Muscle of leg (tissue), 16 donors: ENCODE measurements at places on chromosomes 6 and 20. TPM values are rescaled to one million over a fixed set of nuclear protein-coding genes. Genes with fewer than 3 reads are reported as not detected.

DNA sequence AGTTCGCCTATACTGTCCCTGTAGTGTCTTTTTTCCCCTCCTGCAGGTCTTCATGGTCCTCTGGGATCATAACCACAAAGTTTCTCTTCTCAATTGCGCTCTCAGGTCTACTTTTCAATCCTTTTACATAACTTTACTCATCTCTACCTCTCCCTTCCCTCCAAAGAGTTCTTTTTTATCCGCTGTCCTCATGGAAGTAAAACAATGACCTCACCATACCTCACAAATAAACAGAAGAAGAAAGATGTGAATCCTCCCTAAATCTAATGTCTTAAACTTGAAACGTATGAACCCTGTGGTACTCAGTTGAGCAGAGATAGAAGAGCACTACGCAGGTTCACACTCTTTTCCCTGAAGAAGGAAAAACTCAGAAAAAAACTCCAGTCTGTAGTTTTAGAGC lies 12.1 kb upstream of the HLA-DQA1 start:
- no peak for DNase-seq

The MAFB gene
- polyA plus RNA-seq: 8.4 TPM

DNA sequence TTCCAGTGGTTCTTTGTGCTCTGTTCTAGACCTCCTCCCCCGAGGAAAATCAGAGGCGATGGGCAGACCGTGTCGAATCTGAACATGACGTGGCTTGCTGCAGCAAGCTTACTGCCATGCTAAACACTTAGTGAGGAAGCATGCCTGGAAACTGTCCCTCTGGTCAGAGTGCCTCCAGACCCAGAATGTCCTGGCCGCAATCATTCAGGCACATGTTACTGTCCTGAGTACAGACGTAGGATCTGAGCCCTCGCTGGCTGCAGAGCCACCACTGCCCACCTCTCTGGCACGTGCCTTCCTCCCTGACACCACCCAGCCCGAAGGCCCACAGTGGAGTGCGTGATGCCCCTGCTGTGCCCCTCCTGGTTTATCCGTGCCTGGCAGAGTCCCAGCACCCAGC lies 163.6 kb downstream of the SYNDIG1 start:
- DNase-seq: peak; percentile 16

- DNase-seq: no peak
These were observed 4.1 kb upstream of the MAN1A1 start for GRCh38 chr6:119353696-119354095.

DNA sequence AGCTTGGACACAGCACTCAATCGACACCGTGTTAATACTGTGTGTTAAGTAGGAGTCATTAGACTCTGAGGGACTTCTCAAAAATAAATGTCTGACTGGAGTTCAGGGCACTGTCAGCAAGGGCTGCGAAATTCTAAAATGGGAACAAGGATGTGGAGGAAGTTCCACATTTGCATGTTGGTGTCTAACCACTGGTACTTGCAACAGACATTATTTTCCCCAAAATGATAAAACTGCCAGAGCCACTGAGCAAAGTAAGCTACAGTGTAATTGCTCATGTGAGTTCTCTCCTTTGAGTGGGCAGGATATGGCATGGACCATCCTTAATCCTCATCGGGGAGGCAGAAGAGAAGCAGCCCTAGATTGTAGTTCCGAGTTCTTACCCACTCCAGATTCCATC lies 215.9 kb downstream of the SLC24A3 start:
- DNase-seq: no peak

DNA sequence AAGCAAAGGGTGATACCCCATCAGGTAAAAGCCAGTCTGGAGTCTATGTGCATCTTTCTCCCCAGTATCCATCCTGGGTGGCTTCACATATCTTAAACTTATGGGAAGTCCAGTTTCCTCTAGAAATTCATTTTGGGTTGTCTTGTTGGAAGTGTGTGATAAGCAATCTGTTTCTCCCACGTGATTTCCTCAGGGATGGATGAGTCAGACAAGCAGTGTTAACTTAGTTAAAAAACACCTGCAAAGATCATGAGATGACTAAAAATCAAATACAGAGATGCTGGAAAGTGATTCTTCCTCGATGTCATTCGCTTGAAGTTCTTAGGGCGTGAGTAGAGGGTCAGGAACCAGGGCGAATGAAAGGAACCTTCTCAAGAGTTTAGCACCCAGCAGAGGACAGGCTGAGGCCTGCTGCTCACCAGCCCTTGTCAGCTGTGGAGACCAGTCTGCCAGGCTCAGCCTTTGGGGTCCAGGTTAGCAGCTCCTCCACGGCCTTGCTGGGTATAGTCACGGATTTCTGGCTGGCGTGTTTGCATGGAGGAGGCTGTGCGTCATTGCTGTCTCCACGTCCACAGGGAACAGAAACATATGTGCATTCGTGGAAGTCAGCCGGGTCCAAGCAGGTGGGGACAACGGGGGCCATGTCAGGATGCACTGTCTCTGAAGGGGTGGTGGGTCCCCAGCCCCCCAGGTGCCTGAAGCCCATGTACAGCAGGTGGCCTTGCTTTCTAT lies 2.8 kb upstream of the PNPLA1 start:
- DNase-seq: no peak

- peak; percentile 61 for DNase-seq
These were observed 383.8 kb upstream of the CITED2 start for GRCh38 chr6:139758209-139758611.

The GRM1 gene
- polyA plus RNA-seq: 0.08 TPM

The KIZ gene
- polyA plus RNA-seq: 14.7 TPM

GRCh38 chr20:53786445-53787267 lies 193.0 kb upstream of the ZNF217 start:
- DNase-seq: no peak

The GSS gene
- 29.6 TPM for polyA plus RNA-seq

The MCCD1 gene
- not detected for polyA plus RNA-seq

GRCh38 chr6:137095093-137095492 lies 50.3 kb upstream of the IL20RA start:
- DNase-seq: no peak

- peak; percentile 51 for DNase-seq
These were observed 22.6 kb downstream of the FOXP4 start for GRCh38 chr6:41568585-41569384.

DNA sequence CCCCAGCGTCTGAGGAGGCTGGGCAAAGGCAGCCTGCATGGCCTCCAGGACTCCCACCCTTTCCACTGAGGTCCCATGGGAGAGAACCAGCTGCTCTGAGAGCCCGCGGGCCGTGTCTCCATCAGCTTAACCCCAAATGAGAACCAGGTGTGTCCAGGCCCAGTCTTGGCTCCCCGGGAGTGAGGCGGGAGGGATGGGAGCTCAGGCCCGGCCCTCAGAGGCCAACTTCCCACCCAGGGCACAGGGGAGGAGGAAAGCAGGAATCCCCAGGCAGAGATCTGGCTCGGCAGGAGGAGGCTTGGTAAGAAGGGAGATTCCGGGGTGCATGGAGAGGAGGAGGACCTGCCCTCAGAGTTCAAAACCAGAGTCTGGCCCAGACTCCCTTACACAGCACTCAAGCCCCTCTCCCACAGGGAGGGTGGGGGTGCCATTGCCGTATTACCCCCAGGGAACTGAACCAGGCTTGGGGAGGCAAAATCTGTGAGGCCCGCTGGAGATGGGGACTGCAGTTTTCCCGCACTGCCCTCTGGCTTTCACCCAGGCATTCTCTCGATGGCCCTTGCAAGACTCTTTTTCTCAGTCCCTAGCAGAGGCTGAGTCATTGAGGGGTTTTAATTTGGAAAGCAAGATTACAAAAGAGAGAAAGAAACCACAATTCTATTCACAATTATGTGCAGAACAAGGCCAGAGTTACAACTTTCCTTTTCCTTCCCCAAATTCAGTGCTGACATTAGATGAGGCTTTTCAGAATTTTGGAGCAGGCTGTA lies 17.1 kb downstream of the FOXF2 start:
- no peak for DNase-seq

The ITPR3 gene
- 10.5 TPM for polyA plus RNA-seq

- peak; percentile 77 for DNase-seq
These were observed 73.1 kb downstream of the OR2B2 start for GRCh38 chr6:27838945-27839625.

The C20orf202 gene
- polyA plus RNA-seq: 0.35 TPM

DNA sequence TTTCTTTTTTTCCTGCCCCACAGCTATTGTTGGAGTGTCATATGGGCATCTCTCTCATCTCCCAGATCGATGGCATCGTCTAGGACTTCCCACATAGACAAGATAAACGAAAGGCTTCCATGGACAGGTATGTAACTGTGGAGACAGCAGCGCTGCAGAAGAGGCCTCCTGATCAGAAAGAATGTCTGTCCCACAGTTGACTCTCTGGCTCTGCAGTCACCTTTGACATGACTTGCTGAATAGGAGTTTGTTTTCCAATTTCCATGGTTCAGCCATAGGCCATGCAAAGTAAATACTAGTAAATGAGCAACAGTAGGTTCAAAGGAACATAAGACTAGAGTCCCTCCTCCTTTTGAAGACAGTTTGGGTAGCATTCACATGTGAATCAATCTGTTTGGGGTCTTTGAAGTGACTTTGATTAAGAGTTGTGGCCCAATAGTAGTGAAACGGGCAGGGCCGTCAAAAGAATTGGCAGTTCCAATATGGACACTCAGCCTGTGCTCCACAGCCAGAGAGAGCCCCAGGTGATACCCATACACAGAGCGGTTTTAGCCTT lies 134.7 kb upstream of the IFNGR1 start:
- no peak for DNase-seq

The CCN5 gene
- 0.32 TPM for polyA plus RNA-seq

The MUCL3 gene
- polyA plus RNA-seq: not detected

The TAB2 gene
- 59.4 TPM for polyA plus RNA-seq

GRCh38 chr6:10461850-10462249 lies 47.0 kb upstream of the TFAP2A start:
- DNase-seq: no peak

- no peak for DNase-seq
These were observed 912 bp upstream of the SENP6 start for GRCh38 chr6:75600768-75601167.

DNA sequence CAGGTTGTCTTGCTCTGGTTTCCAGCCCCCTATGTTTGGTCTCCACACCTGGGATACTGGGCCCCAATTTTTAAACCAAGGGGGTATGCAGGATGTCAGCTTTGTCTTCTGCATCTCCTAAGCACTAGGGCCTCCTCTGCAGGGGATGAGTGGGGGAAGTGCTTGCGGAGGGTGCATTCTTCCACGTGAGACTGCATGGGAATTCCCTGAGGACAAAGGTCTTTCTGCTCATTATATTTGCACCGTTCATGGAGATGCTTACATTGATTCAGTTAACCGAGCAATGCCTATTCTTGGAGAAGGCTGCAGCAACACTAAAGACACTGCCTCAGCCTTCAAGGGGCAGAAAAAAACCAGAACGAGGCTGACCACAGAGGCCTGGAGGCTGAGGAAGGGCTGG lies 45.4 kb downstream of the RAB44 start:
- DNase-seq: no peak

The METTL24 gene
- 0.44 TPM for polyA plus RNA-seq

GRCh38 chr6:33343953-33344611 lies 26.5 kb upstream of the ZBTB22 start:
- no peak for DNase-seq

- DNase-seq: peak; percentile 53
These were observed 606 bp downstream of the ID4 start for GRCh38 chr6:19837511-19838441.

The LINC00237 gene
- not detected for polyA plus RNA-seq

DNA sequence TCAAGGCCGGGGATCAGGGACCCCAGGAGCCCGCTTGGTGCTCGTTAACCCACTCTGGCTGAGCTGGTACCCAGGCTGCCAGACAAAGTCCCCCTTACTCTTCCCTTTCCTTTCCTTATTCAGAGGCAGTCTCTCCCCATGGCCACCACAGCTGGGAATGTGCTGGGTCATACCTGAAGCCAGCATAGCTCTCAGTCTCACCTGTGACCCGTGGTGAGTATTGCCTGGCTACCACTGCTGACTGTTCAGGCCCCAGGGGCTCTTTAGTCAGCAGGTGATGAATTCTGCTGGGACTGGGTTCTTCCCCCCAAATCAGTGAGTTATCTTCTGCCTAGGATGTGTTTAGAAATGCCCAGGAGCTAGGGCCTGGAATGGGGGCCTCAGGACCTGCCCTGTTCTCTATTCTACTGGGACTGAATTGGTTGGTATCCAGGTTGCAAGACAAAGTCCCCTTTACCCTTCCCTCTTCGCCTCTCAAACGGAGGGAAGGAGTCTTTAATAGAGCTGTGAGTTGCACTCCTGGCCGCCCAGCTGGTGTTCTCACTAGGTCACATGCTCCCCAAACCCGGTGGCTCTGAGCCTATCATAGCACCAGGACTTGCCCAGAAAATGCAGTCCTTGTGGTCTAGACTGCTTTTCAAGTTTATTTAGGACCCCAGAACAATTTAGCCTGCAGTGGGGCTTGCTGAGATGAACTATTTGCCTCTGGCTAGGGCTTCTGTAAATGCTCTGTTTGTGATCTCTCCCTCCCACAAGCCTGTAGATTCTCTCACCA lies 64.6 kb downstream of the MYO6 start:
- DNase-seq: no peak

The NR2E1 gene
- polyA plus RNA-seq: not detected
